ENCODE measurements at places on chromosomes 1 and 21. TPM values are rescaled to one million over a fixed set of nuclear protein-coding genes. Genes with fewer than 3 reads are reported as not detected.

DNA sequence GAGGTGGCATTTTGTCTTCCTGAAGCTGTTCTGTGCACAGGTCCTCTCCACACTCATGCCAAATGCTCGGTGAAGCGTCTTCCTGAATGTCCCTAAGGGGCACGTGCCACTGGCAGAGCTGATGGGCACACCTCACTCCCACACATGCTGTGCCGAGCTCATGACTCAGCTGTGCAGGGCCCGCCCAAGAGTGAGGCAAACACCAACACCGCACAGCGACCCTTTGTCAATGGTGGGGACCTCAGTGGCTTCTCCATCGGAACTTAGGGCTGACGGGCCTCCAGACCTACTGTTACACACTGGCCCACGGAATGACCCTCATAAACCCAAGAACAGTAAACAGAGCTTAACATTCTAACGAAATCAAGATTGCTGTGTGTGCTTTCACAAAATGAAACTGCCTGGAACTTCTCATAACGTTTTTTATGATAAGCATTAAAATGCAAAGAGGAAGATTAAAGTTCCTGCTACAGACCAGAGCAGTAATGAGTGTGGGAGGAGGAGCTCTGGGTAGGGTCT is 89.3 kb downstream of the SIM2 start:
- no peak for DNase-seq

DNA sequence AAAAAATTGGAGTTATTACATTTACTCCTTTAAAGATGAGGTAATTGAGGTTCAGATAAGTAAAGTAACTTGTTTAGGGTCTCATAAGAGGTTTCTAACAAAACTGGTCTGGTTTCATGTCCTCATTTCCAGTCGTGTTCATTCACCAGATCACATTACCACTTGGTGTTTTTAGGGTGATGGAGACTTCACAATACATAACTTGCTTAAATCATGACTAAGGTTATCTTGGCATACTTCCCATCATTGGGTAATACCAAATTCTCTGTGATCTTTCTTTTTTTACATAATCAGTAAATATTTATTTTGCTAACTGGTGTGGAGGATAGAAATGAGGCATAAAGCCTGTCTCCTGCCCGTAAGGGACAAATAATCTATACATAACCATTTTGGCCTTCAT is 31.6 kb upstream of the RPTN start:
- DNase-seq, result no peak

The PCAT6 gene
- total RNA-seq, result 2.3 TPM

DNA sequence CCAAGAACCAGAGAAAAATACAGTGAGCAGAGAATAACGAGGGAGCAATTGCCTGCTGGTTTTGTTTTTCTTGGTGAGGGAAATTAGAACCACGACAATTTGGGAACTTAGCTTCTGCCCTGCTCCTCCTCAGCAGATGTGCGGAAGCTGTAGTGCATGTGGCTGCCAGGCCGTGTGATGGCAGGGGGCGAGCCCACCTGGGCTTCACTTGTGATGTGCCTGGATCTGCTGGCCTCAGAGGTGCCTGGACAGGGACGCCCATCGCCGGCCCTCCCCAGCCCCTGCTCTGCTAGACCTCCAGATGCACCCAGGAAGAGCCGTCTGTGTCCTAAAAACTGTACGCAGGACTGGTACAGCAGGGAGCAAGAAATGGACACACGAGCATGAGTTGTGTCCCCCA is 28.5 kb upstream of the C1orf174 start:
- DNase-seq, result no peak

The ZMYND12 gene
- 3.6 TPM for total RNA-seq

DNA sequence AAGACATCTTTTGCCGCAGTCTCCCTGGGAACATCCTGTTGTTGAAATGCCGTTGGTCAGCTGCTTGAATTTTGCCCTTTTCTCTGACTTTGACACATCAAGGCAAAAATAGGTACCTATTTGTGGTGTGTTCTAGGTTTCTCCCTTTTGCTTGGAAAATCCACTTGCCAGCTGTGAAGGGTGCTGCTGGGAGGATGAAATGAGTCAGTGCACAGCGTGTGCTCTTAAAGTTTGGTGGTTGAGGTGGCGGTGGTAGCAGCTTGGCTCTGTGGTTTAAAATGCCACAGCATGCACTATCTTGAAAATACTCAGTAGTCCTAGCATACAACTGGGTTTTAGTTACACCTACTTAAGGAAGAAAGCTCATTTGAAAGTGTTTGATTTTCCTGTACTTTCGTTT is 183.8 kb downstream of the DHRS3 start:
- DNase-seq, result no peak

The LINGO4 gene
- 0.09 TPM for total RNA-seq

The KCNQ4 gene
- 3.5 TPM for total RNA-seq

The E2F2 gene
- total RNA-seq, result 0.46 TPM

DNA sequence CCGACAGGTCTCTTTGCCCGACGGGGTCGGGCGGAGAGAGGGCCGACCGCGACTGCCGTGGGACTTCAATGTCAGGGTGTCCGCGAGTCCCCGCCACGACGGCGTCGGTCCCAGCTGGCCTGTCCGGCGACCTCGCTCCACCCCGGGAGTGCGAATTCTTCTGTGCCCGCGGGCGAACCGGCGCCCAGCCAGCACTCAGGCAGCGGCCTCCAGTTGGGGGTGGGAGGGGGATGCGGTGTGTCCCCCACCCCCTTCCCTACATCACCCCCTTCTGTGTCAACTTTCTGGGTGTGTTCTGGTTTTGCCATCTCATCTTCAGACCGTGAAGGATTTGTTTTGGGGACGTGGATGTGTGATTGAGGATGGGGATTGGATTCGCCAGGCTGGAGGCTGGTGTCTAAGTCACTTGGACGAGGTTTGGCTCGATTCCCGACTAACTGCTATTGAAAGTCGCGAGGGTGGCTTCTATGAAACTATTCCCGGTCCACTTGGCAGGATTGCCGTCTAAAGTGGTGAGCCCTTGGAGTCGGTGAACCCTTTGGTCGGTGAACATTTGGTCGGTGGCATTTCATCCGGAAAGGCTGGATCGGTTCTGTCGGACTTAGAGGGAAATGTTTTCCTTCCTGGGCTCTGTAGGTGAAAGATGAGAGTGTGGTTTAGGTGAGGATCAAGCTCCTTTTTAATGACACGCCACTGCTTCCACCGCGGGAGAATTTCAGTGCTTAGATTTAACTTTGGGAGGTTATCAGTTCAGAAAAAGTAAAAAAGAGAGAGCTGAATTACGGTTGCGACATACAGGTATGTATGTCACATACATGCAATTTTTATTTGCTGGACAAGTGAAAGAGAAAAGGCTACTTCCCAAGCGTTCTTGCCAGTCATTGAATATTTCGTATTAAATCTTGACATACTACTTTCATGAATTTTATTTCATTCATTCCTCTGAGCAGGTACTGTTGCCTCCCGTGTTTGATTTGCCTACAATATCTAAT is 771 bp downstream of the ABCD3 start:
- peak; percentile 49 for DNase-seq

GRCh38 chr1:182143825-182144645 is 82.5 kb upstream of the ZNF648 start:
- peak; percentile 72 for DNase-seq

GRCh38 chr1:60134716-60135115 is 61.1 kb upstream of the C1orf87 start:
- DNase-seq, result no peak

DNA sequence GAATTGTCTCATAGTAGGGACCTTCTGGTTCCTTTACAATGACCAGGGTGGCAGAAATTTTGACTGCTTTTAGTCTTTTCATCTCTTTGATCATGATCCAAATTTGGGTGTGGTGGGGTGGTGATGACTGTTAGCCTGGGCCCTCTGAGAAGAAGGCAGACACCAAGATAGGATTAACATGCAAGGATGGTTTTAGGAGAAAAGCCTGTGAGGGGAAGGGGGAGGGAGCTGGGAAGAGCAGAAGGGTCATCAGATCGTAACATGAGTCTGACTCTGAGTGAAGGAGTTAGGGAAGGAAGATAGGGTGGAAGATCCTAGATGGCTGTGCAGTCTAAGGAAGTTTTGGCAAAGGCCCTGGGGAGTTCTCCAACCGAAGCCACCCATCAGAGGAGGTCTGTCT is 28.5 kb upstream of the CAMSAP2 start:
- no peak for DNase-seq

Measured in mucosa of gallbladder (tissue), 1 donor.